ENCODE measurements at places on chromosomes 4 and X.

GRCh38 chrX:65821721-65822496 lies 154.5 kb downstream of the MSN start:
- no peak overlapping the region for H3K27ac ChIP-seq
- no peaks in the 10 kb centered on the region for H3K27me3 ChIP-seq
- no peaks in the 10 kb centered on the region for H3K4me1 ChIP-seq
- peak overlapping the region; percentile 66 for H3K4me3 ChIP-seq

GRCh38 chr4:8893624-8894423 lies 22.2 kb upstream of the HMX1 start:
- no peaks in the 10 kb centered on the region for H3K36me3 ChIP-seq
- no peaks in the 10 kb centered on the region for H3K4me1 ChIP-seq
- H3K4me3 ChIP-seq, result no peak overlapping the region
- no peak overlapping the region for H3K27ac ChIP-seq
- no peak for DNase-seq

- no peak overlapping the region for H3K27ac ChIP-seq
- H3K27me3 ChIP-seq, result no peaks in the 10 kb centered on the region
- H3K4me3 ChIP-seq, result no peak overlapping the region
- no peaks in the 10 kb centered on the region for H3K4me1 ChIP-seq
- H3K36me3 ChIP-seq, result no peaks in the 10 kb centered on the region
Measured at GRCh38 chrX:15873566-15873965, 19.0 kb upstream of the AP1S2 start.

GRCh38 chrX:16239211-16239610 lies 71.9 kb downstream of the MAGEB17 start:
- no peak overlapping the region for H3K4me3 ChIP-seq
- H3K36me3 ChIP-seq, result no peaks in the 10 kb centered on the region
- H3K27ac ChIP-seq, result no peak overlapping the region
- no peaks in the 10 kb centered on the region for H3K27me3 ChIP-seq
- H3K4me1 ChIP-seq, result no peaks in the 10 kb centered on the region

- no peaks in the 10 kb centered on the region for H3K36me3 ChIP-seq
- no peak overlapping the region for H3K4me3 ChIP-seq
- H3K27me3 ChIP-seq, result no peaks in the 10 kb centered on the region
- H3K4me1 ChIP-seq, result no peaks in the 10 kb centered on the region
Measured at GRCh38 chr4:176735300-176735699, 57.4 kb downstream of the VEGFC start.

DNA sequence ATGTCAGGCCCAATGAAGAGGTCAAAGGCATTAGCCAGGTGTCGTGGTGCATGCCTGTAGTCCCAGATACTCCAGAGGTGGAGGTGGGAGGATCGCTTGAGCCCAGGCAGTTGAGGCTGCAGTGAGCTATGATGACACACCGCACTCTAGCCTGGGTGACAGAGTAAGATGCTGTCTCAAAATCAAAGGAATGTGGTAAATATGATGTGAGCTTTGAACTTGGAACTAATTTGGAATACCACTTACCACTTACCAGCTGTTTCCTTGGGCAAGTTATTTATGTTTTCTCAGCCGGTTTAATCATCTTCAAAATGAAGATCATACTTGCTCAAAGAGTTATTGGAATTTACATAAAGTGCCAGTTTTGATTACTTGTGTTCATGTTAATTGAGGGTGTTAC lies 23.8 kb upstream of the SEPSECS start:
- no peak overlapping the region for H3K4me3 ChIP-seq
- no peaks in the 10 kb centered on the region for H3K36me3 ChIP-seq
- no peaks in the 10 kb centered on the region for H3K4me1 ChIP-seq
- DNase-seq, result no peak
- no peak overlapping the region for H3K27ac ChIP-seq

DNA sequence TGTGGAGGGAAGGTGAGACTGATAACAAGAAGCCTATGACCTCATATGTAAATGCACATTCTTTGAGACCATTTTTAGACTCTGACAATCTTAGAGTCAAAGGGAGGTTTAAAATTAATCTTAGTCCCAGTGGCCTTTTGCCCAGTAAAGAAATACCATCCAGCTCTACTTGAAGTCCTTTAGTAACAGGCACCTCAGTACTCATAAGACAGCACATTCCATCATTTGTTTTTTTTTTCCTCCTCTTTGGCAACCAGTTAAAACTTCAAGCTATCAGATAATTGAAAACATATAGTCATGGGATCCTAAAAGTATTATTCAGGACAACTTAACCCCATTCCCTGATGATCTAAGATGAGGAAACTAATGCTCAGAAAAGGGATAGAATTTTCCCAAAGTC lies 4.6 kb downstream of the EDA2R start:
- peak overlapping the region; percentile 3 for H3K27ac ChIP-seq
- H3K4me3 ChIP-seq, result no peak overlapping the region
- DNase-seq, result no peak
- H3K27me3 ChIP-seq, result no peaks in the 10 kb centered on the region
- H3K4me1 ChIP-seq, result no peaks in the 10 kb centered on the region
- no peaks in the 10 kb centered on the region for H3K36me3 ChIP-seq

- no peak overlapping the region for H3K4me3 ChIP-seq
- H3K27ac ChIP-seq, result no peak overlapping the region
- peaks cover 9% of the 10 kb centered on the region for H3K4me1 ChIP-seq
- no peak for DNase-seq
Measured at GRCh38 chrX:119401569-119401968, 2.4 kb downstream of the SLC25A43 start.

GRCh38 chr4:125826801-125827695 lies 512.3 kb downstream of the FAT4 start:
- H3K36me3 ChIP-seq, result no peaks in the 10 kb centered on the region
- DNase-seq, result no peak

GRCh38 chr4:133483600-133484246 lies 334.6 kb downstream of the PCDH10 start:
- no peak overlapping the region for H3K27ac ChIP-seq
- H3K4me3 ChIP-seq, result no peak overlapping the region
- H3K27me3 ChIP-seq, result no peaks in the 10 kb centered on the region
- H3K36me3 ChIP-seq, result no peaks in the 10 kb centered on the region
- no peaks in the 10 kb centered on the region for H3K4me1 ChIP-seq

GRCh38 chrX:15204130-15204751 lies 65.6 kb downstream of the ASB9 start:
- no peak overlapping the region for H3K4me3 ChIP-seq
- H3K36me3 ChIP-seq, result no peaks in the 10 kb centered on the region
- H3K27me3 ChIP-seq, result no peaks in the 10 kb centered on the region
- H3K4me1 ChIP-seq, result no peaks in the 10 kb centered on the region
- no peak overlapping the region for H3K27ac ChIP-seq

DNA sequence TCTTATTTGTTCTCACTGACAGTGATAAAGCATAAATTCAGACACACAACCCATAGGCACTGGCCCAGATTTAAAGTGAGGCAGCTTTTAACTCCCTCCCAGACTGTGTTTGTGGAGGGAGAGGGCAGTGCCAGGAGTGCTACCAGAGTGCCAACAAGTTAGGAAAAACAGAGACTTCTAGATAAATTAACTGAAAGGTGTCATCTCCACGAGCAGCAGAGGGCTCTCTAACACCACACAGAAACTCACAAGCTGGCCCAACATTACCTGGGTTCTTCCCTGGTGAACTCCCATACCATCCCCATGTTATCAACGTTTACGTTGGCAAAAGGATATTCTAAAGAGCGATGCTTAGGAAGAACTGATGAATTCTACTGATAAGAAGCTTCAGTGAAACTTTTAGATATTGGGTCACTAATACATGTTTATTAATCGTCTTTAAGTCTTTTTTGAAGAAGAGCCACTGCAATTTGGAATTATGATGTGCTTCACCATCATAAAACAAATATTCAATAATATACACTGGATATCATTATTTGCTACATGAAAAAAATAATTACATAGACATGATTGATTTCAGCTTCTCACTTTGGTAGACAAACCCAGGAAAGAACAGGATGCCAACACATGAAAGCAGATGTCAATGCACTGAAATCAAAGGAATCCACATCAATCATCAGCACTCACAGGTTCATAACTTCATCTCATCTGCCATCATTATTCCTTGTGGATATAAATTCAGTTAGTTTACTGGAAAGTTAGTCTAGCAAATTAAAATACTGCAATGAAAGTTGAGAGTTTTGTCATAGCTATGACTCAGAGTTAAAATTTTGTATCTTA lies 121.2 kb upstream of the NAP1L5 start:
- DNase-seq, result no peak
- no peak overlapping the region for H3K4me3 ChIP-seq
- H3K27me3 ChIP-seq, result no peaks in the 10 kb centered on the region
- H3K4me1 ChIP-seq, result peaks cover 40% of the 10 kb centered on the region
- H3K36me3 ChIP-seq, result no peaks in the 10 kb centered on the region

GRCh38 chr4:78720994-78721677 lies 55.0 kb upstream of the BMP2K start:
- no peaks in the 10 kb centered on the region for H3K36me3 ChIP-seq
- H3K27me3 ChIP-seq, result no peaks in the 10 kb centered on the region
- no peaks in the 10 kb centered on the region for H3K4me1 ChIP-seq
- no peak overlapping the region for H3K4me3 ChIP-seq
- H3K27ac ChIP-seq, result no peak overlapping the region

DNA sequence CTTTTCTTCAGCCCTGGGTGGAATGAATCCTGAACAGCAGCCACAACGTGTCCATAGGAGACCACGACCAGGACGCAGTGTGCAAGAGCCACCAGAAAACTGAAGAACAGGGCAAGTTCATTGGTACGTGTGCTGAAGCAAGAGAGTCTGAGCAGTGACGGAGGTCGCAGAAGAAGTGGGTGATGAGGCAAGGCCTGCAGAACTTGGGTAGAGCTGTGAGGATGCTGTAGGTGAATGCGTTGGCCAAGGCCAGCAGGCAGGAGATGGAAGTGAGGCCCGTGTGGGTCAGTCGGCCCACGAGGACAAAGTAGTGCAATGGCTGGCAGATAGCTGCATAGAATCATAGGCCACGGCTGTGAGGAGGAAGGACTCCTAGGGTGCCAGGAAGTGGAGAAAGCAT lies 5.6 kb upstream of the CTAG2 start:
- H3K27me3 ChIP-seq, result no peaks in the 10 kb centered on the region
- no peaks in the 10 kb centered on the region for H3K36me3 ChIP-seq
- H3K4me1 ChIP-seq, result no peaks in the 10 kb centered on the region
- H3K27ac ChIP-seq, result no peak overlapping the region

DNA sequence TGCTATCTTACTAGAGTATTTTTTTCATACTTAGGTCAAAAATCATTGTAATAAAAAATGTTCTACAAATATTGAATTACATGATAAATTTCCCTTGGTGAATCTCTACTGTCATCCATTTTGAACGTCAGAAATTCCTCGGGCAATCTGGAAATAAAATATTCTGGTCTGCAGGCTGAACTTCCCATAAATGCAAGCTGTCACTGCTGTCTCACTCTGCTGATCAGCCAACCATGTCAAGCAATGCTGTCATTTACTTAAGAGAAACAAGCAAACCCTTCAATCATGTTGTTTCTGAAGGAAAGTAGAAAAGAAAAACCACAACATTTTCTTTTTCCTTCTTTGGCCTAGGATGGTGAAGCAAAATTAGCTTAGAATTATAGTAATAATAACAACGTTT lies 514.2 kb upstream of the GALNT7 start:
- H3K27me3 ChIP-seq, result no peaks in the 10 kb centered on the region
- H3K4me1 ChIP-seq, result no peaks in the 10 kb centered on the region
- no peak for DNase-seq
- H3K27ac ChIP-seq, result no peak overlapping the region

GRCh38 chr4:83261307-83261706 lies 23.3 kb downstream of the COQ2 start:
- H3K36me3 ChIP-seq, result no peaks in the 10 kb centered on the region
- H3K4me1 ChIP-seq, result peaks cover 3% of the 10 kb centered on the region
- H3K4me3 ChIP-seq, result no peak overlapping the region
- no peak overlapping the region for H3K27ac ChIP-seq
- no peaks in the 10 kb centered on the region for H3K27me3 ChIP-seq

DNA sequence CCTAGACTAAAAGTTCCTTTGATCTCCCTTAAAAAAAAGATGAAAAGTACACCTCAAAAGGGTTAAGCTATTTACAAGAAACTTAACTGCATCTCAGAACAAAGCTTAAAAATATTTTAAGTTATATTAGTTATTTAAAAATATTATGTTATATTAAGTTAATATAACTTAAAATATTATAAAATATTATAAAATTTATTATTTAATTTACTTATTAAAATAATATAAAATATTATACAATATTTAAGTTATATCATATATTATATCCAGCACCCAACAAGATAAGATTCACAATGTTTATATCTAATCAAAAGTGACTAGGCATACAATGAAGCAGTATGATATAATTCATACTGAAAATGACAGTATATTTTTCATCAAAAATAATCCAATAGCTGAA lies 296.9 kb downstream of the DCHS2 start:
- H3K27me3 ChIP-seq, result no peaks in the 10 kb centered on the region
- H3K27ac ChIP-seq, result no peak overlapping the region
- no peak for DNase-seq
- no peak overlapping the region for H3K4me3 ChIP-seq

GRCh38 chrX:25029288-25029825 lies 13.6 kb upstream of the ARX start:
- H3K4me1 ChIP-seq, result no peaks in the 10 kb centered on the region

GRCh38 chr4:78059524-78059889 lies 2.4 kb downstream of the FRAS1 start:
- H3K4me3 ChIP-seq, result peak overlapping the region; percentile 78
- H3K27me3 ChIP-seq, result no peaks in the 10 kb centered on the region
- DNase-seq, result peak; percentile 2
- H3K27ac ChIP-seq, result no peak overlapping the region

GRCh38 chr4:58734030-58734674 lies 1624.0 kb upstream of the IGFBP7 start:
- no peaks in the 10 kb centered on the region for H3K27me3 ChIP-seq
- H3K4me3 ChIP-seq, result no peak overlapping the region
- no peaks in the 10 kb centered on the region for H3K36me3 ChIP-seq
- DNase-seq, result no peak

DNA sequence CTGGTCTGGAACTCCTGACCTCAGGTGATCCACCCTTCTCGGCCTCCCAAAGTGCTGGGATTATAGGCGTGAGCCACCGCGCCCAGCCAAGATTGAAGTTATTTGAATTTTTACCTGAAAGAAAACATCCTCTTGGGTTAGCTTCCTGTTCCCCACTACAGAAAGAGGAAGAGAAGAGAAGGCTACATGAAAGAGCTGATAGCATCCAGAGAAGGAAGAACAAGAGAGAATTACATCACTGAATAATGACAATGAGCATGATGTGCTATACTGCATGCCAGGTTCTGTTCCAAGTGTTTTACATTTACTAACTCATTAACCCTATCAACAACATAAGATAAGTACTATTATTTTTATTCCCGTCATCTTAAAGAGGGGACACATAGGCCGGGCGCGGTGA lies 11.5 kb upstream of the TBC1D1 start:
- no peak overlapping the region for H3K4me3 ChIP-seq
- DNase-seq, result no peak
- no peaks in the 10 kb centered on the region for H3K27me3 ChIP-seq

- no peak overlapping the region for H3K27ac ChIP-seq
- H3K27me3 ChIP-seq, result no peaks in the 10 kb centered on the region
- no peaks in the 10 kb centered on the region for H3K36me3 ChIP-seq
- H3K4me1 ChIP-seq, result peaks cover 16% of the 10 kb centered on the region
Measured at GRCh38 chrX:150696331-150696730, 3.1 kb downstream of the MTMR1 start.

DNA sequence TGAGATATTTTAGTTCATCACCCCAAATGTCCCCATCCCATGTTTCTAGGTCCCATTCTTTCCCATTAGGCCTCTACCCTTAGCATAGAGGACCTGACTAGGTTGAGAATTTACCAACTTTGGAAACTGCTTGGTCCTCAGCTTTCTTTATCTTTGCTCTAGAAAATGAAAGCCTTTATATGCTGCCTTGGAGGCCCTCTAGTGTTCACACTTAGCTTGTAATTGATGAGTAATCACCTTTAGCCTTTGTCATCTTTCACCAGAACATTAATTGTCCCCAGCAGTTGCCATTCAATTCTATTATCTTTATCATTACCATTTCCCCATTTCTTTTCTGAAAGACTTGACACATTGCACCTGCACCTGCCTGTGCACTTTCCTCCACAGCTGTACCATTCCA lies 589.2 kb upstream of the NR3C2 start:
- no peaks in the 10 kb centered on the region for H3K36me3 ChIP-seq
- no peak overlapping the region for H3K27ac ChIP-seq
- no peaks in the 10 kb centered on the region for H3K27me3 ChIP-seq
- DNase-seq, result no peak

Data from thoracic aorta (tissue), 2 donors.